ENCODE measurements at places on chromosomes 1 and 21. TPM values are rescaled to one million over a fixed set of nuclear protein-coding genes. Genes with fewer than 3 reads are reported as not detected.

DNA sequence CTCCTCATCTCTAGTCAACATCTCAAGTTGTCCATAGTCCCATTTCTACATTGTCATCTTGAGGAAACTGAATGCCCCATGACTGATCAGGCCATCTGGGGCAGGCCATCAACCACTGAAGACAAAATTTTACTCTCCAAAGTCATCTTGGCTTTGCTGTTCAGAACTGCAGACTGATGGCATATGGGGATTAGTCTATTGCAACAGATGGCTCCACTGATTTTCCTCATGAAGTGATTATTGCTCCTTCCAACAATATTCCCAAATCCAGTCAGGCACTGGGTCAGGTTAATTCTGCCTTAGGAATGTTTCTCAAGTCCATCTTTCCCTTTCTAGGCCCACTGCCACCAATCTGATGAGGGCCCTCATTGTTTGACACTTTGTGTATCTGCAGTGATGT, 101.7 kb downstream of the ESRRG start:
- DNase-seq: no peak

Gene TEKT2
- 10.5 TPM for polyA plus RNA-seq

DNA sequence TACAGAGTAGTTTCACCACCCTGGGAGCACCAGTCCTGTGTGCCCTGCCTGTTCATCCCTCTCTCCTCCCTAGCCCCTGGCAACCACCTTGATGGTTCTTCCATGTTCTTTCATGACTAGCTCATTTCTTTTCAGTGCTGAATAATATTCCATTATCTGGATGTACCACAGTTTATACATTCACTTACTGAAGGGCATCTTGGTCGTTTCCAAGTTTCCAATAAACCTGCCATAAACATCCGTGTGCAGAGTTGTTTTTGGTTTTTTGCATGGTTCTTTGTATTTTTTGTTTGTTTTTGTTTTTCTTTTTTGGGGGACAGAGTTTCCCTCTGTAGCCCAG, 13.9 kb downstream of the TIAM1 start:
- no peak for DNase-seq

Gene PLCH2
- 0.86 TPM for polyA plus RNA-seq

DNA sequence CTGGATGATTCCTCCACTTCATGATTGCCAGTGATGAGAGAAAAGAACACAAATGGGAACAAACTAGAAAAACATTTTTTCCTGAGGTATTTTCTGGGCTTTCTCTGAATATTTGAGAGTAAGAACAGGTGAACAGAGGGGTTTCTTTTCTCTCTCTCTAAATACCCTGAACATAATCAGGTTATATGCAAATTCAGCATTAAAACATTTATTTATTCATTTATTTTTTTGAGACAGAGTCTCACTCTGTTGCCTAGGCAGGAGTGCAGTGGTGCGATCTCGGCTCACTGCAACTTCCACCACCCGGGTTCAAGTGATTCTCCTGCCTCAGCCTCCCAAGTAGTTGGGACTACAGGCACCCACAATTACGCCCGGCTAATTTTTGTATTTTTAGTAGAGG, 5.8 kb upstream of the LEFTY2 start:
- no peak for DNase-seq

DNA sequence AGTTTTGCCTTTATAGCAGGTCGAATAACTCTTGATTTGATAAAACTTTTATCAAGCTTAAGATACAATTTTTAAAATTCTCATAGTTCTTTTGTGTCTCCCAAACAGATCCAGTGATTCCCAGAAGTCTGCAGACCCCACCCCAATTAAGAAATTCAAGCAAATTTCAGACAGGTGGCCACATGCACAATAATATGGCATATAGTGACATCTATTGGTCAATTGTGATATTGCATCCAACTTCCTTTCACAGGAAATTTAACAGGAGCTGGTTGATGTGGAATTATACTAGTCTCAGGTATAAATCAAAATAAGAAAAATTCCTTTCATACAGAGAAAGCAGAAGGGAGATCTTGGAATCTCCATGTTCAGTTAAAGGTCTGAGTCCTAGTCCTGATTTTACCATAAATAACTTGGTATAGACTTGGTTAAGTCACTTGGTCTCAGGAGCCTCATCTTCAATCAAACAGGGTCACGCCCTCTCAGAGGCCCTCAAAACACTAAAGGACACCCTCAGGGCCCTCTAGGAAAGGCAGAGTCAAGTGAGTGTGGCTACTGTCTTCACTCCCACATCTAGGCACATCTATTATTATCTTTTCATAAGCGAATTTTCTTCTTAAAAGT, 24.1 kb downstream of the PIGM start:
- no peak for DNase-seq

DNA sequence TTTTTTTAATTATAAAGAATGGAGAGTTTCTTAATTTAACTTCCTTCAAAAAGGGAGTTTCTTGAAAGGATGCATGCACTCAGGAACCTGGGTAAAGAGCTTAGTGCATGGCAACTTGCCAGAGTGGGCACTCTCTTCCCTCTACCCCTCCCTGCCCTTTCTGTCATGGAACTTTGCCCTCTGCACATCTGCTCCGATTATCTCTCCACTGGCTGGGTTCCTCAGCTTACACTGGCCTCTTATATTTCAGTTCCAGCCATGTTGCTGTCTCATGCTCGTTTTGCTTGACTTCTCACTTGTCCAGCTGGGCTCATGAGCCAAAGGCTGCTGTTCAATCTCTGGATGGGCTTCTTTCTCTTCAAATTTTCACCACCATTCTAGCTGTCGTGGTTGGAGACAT, 87.0 kb downstream of the NCAM2 start:
- no peak for DNase-seq

DNA sequence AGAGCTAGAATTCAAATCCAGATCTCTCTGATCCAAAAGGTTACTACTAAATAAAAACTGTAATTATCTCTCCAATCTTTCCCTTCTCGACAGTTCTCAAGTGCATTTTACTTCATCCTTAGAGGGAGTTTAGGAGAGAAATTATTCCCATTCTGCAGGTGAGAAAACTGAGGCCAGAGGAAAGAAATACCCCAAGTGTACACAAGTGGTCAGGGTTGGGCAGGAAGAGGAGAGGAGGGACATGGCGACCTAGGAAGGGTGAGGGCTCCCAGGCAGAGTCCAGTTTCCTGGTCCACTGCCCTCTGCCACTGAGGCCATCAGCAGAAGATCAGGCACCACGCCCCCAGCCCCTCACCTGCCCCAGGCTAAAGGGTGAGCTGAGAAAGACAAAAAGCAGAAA, 127.1 kb upstream of the RUNX3 start:
- DNase-seq: no peak

DNA sequence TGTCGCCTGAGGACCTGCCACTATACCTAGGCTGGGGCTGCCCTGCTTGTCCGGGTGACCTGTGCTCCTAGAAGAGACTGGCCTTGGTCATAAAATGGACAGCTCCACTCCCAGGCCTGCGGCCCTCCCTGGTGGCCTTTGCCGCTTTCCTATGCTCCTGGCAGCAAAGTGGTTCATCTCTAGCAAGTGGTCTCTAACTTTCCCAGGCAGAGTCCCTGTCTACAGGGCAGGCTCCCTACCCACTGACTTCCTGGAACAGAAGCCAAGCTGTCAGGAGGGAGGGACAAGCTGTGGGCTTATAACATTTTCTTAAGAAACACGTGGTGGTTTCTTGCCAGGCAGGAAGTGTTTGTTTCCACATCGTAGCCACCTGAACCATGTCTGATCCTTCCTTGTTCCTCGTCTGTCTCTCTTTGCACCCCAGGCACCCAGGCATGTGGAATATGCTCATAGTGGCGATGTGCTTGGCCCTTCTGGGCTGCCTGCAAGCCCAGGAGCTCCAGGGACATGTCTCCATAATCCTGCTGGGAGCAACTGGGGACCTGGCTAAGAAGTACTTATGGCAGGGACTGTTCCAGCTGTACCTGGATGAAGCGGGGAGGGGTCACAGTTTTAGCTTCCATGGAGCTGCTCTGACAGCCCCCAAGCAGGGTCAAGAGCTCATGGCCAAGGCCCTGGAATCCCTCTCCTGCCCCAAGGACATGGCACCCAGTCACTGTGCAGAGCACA, 10.1 kb downstream of the H6PD start:
- no peak for DNase-seq

DNA sequence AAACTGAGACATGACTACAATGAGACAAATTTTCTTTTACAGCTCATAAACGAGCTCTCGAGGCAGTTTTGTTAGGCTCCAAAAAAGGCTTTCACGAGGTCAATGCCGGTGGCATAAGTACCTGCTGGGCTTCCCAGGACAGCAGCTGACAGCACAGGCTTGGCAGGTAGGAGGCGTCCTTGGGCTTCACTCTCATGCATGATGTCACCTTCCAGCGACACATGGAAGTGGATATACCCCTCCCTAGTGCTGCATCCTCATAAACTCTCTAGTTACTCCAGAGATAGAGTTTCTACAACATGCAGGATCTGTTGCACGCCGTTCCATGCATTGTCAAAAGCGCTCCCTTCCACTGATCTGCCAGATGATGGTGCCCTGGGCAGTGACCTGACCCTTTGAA, 112.5 kb upstream of the PAXBP1 start:
- no peak for DNase-seq

Gene CD5L
- not detected for polyA plus RNA-seq

- DNase-seq: no peak
These were observed 39.7 kb downstream of the PROX1 start for GRCh38 chr1:214027498-214027897.

DNA sequence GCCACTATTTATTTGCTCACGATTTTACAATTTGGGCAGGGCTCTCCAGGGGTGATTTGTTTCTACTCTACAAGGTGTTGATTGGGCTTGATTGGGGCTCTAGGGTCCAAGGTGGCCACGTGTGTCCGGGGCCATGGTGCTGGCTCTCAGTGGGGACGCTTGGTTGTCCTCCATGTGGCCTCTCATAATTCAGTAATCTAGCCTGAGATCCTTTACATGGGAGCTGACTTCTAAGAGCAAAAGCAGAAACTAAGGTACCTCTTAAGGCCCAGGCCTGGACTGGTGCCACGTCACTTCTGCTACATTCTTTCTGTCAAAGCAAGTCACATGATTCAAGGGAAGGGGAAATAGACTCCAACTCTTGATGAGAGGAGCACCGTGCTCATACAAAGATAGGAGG, 8.1 kb upstream of the PSRC1 start:
- no peak for DNase-seq

DNA sequence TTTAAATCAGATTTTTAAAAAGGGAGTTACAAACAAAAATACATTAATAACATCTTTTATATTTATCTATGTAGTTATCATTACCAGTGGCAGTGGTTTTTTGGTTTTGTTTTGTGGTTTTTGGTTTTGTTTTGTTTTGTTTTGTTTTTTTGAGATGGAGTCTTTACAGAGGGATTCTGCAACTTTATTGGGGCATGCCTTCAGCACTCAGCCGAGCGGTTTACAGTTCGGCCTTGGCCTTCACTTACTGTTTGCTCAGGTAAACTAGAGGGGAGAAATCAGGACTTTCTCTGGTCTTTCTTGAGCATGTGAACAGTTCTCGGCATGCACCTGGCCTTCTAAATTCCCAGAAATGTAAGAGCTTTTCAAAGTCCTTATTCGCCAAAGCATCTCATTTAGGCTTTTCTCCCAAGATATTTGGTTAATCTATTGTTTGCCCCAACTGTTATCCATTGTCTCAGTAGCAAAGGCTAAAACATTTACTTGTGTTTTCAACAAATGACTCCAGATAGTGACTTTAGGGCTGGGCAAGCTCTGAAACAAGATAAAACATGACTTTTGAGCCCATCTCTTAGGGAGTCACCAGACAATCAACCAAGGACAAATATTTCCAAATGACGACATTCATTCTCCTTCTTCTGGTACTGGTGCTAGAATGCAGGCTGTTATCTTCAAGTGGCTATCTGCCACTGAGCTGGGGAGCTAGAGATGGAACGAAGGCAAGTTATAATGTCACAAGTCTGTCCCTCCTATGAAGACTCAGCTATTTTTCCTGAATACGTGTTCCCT, 48.4 kb upstream of the ADORA3 start:
- no peak for DNase-seq

DNA sequence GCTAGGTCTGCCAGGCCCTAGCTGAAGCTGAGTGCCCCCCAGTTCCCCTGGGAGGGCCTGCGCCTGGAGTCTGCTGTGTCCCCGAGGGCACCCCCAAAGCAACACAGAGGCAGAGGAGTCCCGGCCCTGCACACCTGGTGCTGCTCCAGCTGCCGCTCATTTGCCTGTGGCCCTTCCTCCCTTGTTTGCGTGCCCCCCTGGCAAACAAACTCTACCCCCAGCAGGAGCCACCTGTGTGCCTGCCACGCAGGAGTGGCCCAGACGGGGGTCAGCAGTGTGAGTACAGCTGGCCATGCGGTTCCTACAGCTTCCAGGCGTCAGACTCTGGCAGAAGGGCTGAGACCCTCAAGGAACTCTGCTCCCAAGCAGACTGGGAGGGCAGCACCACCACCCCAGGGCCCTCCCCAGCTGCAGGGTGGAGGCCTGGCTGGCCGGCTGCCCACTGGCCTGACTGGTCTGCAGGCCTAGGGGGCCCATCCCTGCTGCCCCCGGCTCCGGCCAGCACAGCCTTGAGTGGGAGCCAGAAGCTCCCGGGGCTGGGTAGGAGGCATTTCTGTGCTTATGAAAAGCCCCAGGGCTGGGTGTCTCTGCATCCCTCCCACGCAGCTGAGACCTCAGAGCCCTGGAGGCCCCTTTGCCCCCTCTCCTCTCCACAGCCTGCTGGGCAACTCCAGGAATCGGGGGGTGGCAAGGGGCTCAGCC, 563 bp upstream of the TAS1R3 start:
- DNase-seq: no peak

GRCh38 chr1:47847763-47848162, 149.4 kb downstream of the TRABD2B start:
- DNase-seq: no peak

DNA sequence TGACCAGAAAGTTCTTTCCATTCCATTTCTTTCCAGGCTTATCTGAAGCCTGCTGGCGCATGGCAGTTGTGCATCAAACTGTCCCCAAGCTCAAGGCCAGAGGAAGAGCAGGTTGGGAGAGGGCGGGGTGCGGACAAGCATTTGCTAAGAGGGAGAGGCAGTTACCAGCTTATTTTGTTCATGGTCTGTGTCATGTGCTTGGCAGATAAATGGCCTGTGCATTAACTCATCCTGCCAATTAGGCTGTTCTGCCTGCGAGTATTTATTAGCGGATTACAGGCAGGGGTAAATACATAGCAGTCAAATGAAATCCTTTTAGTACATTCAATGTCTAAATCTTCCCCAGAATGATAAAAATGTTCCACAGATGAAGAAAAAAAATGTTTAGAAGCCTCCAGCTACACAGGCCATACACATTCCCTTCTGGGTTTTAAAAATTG, 48.9 kb upstream of the B3GALNT2 start:
- no peak for DNase-seq

- DNase-seq: no peak
These were observed 47.9 kb downstream of the KCNAB2 start for GRCh38 chr1:6093611-6094010.

DNA sequence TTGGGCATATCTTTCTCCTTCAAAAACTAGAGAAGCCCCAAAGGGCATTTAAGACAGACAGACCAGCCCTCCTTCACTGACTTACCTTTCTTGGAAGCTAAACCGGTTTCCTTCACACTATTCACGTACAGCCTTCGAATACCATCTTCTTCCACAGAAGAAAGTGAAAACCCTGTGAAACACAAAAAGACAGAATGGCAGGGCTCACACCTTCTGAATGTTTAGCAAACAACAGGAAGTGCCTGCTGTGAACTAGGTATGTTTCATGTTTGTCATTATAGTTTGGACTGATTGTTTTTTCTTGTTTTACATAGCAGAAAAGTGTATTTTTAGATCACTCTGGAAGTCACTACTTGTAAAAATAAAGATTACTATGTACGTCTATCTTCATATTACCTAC, 148.6 kb upstream of the KRTAP19-8 start:
- DNase-seq: no peak

- DNase-seq: no peak
These were observed 229.5 kb downstream of the PAPPA2 start for GRCh38 chr1:176692431-176692830.

Data from right renal pelvis (tissue), 4 donors.